Stimulated activated CD8-positive, alpha-beta memory T cell treated with anti-CD3 and anti-CD28 coated beads, Interleukin-15, amount 100 ng/mL, for 1 hour (primary cell): ENCODE measurements at places on chromosomes 2 and 18.

DNA sequence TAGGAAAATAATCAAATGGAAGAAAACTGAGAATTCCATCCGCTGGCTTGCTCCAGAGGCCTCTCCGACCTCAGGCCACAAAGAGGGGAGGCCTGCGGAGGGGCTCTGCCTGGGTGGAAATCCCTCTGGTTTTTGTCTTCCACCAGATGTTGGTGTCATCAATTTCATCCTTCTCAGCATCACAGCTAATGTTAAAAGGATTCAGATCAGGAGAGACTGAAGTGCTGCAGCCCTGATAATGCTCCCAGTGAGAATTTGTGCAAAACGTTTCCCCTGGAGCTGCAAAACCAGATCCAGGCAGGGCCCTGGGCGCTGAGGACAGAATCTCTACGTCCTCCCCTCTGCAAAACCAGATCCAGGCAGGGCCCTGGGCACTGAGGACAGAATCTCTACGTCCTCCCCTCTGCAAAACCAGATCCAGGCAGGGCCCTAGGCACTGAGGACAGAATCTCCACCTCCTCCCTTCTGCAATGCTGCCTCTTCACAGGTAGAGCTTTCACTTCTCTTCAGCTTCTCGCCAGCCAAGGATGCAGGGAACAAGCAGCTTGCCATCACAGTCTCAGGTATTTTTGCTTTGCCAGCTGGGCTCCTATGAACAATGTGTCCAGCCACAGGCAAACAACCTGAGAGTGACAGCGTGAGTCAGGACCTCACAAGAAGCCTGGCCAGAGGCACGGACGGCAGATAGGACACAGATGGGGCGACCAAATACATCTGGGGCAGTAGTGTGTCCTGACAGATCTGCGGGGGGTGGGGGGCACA lies 81.2 kb downstream of the TMEM18 start:
- DNase-seq = no peak

- DNase-seq = no peak
Measured at GRCh38 chr2:30979822-30980245, 158.4 kb downstream of the GALNT14 start.

- DNase-seq = no peak
Measured at GRCh38 chr18:13286456-13287125, 68.0 kb downstream of the LDLRAD4 start.

DNA sequence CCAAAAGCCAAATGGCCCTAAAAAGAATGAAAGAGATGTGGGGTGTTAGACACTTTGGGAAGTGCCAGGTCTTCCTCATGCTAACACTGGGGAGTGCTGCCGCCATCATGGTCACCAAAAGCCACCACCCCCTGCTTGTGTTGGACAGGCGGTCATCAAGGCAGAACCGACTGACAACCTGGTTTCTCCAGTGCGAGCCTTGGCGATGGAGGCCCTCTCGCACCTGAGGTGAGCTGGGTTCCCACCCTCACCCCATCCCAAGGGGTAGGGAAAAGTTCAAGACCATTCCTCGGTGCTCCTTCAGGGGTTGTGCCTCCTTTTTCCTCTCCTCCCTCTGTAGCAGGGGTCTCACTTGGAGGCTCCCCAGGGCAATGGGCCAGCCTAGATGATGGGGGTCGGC lies 33.6 kb downstream of the MROH2A start:
- no peak for DNase-seq

GRCh38 chr18:73258375-73259087 lies 390.7 kb upstream of the NETO1 start:
- no peak for DNase-seq

DNA sequence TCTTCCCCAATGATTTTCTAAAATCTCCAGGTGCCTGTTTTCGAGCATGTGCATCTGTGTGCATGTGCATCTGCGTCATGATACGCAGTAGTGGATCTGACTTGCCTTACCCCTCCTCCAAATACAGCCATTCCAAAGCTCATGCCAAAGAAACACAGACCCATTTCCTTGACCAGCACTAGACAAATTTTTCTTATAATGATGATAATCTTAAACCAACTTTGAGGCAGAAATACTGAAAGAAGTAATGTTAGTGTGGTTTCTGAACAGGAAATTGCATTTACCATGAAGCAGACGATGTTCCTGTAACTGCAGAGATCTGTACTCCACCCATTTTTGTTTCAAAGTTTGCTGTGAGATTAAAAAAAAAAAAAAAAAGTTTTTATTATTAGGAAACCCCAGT lies 25.6 kb downstream of the CYTIP start:
- no peak for DNase-seq

- no peak for DNase-seq
Measured at GRCh38 chr18:44857081-44857480, 176.4 kb downstream of the SETBP1 start.

DNA sequence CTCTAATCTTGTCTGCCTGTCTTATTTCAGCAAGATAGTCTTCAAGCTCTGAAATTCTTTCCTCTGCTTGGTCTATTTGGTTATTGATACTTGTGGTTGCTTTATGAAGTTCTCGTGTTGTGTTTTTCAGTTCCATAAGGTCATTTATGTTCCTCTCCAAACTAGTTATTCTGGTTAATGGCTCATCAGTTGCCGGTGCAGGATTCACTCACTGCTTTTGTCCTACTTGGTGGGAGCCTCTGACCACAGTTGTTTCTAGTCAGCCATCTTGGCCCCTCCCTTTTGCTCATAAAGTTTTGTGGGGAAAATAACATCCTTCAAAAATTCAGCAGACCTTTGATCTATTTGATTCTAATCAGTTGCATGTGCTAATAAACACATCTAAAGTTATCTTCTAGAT lies 158.6 kb upstream of the PARD3B start:
- DNase-seq = no peak

DNA sequence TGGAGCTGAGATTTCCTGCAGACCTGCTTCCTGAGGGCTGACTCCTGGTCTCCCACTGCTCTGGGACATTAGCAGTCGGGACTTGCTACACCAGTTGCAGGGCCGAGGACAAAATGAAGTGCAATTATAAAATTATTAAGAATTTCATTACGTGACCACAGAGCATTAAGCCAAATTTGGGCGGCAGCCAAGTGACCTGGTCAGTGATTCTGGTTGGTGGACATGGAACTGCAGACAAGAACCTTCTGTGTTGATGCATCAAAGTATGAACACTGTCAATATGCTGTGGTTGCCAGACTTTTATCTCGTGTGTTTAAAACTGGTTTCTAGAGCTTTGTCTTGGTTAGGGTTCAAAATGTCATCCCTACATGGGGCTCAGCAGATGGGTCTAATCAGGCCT lies 24.8 kb downstream of the SH3RF3 start:
- DNase-seq = no peak

GRCh38 chr2:21317131-21317530 lies 193.4 kb downstream of the TDRD15 start:
- DNase-seq = no peak

DNA sequence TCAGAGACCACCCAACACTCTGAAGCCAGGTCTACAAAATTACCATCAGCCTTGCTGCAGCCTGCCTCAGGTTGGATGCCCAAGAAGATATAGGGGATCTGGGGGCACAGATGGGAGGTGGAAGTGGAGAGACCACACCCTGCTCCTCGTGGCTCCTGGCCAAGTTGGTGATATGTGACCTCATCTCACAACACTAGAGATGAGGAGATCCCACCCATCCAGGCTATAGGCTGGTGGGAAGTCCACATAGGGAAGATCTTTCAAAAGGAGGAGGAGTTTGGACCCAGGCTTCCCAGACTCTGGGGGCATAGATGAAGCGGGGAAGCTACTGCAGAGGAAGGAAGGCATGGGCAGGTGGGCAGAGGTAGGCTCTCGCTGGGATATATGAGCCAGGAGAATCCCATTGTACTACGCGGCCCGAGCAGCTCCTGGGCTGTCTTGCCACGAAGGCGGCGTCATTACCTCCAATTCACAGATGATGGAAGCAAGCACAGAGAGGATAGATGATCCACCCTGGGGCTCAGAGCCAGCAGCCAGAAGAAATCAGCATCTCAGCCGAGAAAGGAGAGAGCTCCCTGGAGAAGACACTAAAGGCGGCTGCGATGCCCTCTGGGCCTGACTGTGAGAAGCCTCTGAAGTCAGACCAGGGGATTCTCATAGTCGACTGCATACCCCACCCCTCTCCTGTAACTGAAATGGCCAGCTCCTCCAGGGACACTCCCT lies 96.0 kb downstream of the RHOB start:
- no peak for DNase-seq

GRCh38 chr18:59908799-59909198 lies 9.0 kb downstream of the PMAIP1 start:
- DNase-seq = no peak

- no peak for DNase-seq
Measured at GRCh38 chr2:154698721-154699574, 453 bp downstream of the KCNJ3 start.
